ENCODE measurements at places on chromosomes 11 and 22. TPM values are rescaled to one million over a fixed set of nuclear protein-coding genes. Genes with fewer than 3 reads are reported as not detected.

DNA sequence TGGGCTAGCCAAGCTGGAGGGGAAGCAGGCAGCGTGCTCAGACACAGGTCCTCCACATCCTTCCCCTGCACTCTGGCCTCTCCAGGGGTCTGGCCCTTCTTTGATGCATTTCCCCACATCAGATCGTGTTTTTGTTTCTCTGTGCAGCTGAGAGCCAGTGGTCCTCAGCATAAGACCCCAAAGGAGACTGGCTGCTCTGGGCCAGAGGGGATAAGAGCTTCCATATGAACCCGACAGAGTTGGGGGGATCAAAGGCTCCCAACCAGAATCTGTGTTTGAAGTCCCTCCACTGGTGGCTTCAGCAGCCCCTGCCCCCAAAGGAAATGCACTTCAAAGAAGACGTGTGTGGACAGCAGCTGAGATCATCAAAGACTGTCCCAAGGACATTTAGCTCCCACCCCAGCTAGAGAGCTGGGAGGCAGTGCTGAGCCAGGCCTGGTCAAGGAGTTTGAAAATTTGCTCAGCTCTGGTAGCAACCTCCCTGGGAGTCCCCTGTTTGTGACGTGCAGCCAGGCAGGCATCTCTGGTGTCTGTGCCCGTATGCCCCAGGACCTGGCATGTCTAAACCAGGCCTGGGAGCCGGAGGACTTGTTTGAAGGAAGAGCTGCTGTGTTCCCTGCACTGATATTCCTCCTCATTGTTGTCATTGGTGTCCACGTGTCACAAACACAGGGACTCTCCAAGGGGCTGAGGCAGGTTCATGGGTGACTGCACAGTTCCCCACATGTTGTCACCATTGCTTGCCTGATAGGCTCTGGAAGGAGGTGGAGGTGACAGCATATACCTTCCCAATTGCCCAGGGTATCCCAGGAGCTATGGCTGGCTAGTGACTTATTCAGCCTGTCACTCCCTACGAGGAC, 99.0 kb downstream of the AMOTL1 start:
- no peaks in the 10 kb centered on the region for H3K4me1 ChIP-seq
- H3K4me3 ChIP-seq = no peak overlapping the region
- no peak overlapping the region for H3K27ac ChIP-seq
- no peaks in the 10 kb centered on the region for H3K36me3 ChIP-seq

HMOX1 gene
- total RNA-seq = 172 TPM

- H3K27ac ChIP-seq = no peak overlapping the region
- DNase-seq = no peak
- H3K36me3 ChIP-seq = peaks cover 71% of the 10 kb centered on the region
- no peaks in the 10 kb centered on the region for H3K4me1 ChIP-seq
- no peak overlapping the region for H3K4me3 ChIP-seq
Measured at GRCh38 chr11:10774811-10775210, 23.8 kb downstream of the CTR9 start.

SCGB2A2 gene
- not detected for total RNA-seq

DNA sequence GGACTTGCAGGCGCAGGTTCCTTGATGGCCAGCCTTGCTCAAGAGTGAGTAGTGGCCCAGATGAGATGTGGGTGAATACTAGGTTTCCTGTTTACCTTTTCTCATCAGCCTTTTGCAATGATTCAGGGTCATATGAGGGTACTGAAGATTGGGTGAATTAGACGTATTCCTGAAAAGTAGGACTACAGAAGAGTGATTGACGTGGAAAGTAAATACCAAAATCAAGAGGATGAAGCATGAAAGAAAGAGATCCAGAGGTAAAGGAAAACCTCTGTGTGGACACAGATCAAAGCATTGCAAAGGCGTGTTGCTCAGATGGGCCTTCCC, 59.9 kb downstream of the CYB5R2 start:
- H3K27me3 ChIP-seq = no peaks in the 10 kb centered on the region
- H3K36me3 ChIP-seq = no peaks in the 10 kb centered on the region
- no peak overlapping the region for H3K4me3 ChIP-seq
- H3K27ac ChIP-seq = no peak overlapping the region
- no peak for DNase-seq
- no peaks in the 10 kb centered on the region for H3K4me1 ChIP-seq

All from transverse colon (tissue), 4 donors.